Spleen (tissue), 13 donors: ENCODE measurements at places on chromosomes 5 and 9.

DNA sequence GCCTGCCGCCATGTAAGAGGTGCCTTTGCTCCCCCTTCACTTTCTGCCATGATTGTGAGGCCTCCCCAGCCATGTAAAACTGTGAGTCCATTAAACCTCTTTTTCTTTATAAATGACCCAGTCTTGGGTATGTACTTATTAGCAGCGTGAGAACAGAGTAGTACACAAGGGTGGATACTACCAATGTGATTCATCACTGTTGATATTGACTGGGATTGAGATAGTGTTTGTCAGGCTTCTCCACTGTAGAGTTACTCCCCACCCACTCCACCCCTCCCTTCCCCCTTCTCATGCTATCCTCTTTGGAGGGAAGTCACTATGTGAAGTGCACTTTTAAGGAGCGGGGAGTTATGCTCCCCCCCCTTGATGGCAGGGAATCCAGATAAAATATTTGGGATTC is 11.4 kb upstream of the CRHBP start:
- H3K4me1 ChIP-seq: no peaks in the 10 kb centered on the region
- H3K27ac ChIP-seq: no peak overlapping the region
- DNase-seq: no peak
- H3K4me3 ChIP-seq: no peak overlapping the region

GRCh38 chr5:35151146-35151920 is 79.0 kb downstream of the PRLR start:
- H3K4me3 ChIP-seq: no peak overlapping the region
- no peak overlapping the region for H3K27ac ChIP-seq
- H3K27me3 ChIP-seq: no peaks in the 10 kb centered on the region
- H3K4me1 ChIP-seq: no peaks in the 10 kb centered on the region
- no peaks in the 10 kb centered on the region for H3K36me3 ChIP-seq
- no peak for DNase-seq

- H3K36me3 ChIP-seq: no peaks in the 10 kb centered on the region
- H3K27ac ChIP-seq: no peak overlapping the region
- no peak overlapping the region for H3K4me3 ChIP-seq
- no peaks in the 10 kb centered on the region for H3K27me3 ChIP-seq
Measured at GRCh38 chr5:59496524-59497134, 396.9 kb downstream of the PDE4D start.

DNA sequence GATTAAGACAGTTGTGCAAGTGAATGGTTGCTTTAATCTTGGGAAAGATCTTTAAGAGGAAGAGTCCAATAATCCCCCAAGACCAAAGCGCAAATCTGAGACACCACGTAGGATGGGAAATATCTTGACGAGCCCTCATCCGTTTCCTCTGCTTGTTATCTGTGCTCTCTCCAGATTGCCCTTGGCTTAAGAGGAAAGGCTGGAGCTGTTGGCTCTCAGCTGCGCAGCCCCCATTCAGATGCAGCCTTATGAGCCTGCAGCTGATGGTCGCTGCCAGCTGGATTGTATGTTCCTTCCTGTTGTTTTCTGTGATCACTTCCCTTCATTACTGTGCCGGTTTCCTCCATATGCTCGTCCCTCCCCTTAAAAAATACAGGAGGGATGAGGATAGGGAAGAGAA is 47.7 kb downstream of the PWWP2A start:
- H3K36me3 ChIP-seq: peaks cover 9% of the 10 kb centered on the region
- H3K27ac ChIP-seq: peak overlapping the region; percentile 24
- H3K27me3 ChIP-seq: no peaks in the 10 kb centered on the region
- H3K4me3 ChIP-seq: no peak overlapping the region

DNA sequence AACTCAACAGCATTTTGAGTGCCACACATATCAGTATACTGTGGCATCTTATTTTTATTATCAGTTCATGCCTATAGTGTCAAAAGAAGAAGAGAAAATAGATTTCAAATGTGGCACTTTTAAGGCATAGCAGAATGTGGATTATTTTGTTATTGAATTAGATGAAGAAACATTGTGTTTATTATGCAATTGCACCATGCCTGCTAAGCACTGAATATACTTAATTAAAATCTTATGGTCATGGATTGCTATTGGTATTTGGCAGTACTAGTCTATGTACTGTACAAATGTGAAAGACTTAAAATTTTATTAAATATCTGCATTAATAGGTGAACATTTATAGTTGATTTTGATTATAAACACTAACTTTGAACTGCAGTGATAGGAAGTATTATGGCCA is 128.8 kb downstream of the FER start:
- H3K27me3 ChIP-seq: no peaks in the 10 kb centered on the region
- no peaks in the 10 kb centered on the region for H3K36me3 ChIP-seq
- no peaks in the 10 kb centered on the region for H3K4me1 ChIP-seq
- H3K27ac ChIP-seq: no peak overlapping the region
- DNase-seq: no peak

- peaks cover 49% of the 10 kb centered on the region for H3K4me1 ChIP-seq
- H3K36me3 ChIP-seq: peaks cover 4% of the 10 kb centered on the region
Measured at GRCh38 chr5:177604116-177604521, 4.2 kb downstream of the B4GALT7 start.

GRCh38 chr9:135022191-135022870 is 65.1 kb upstream of the OLFM1 start:
- DNase-seq: peak; percentile 38
- no peaks in the 10 kb centered on the region for H3K27me3 ChIP-seq
- no peaks in the 10 kb centered on the region for H3K4me1 ChIP-seq
- no peak overlapping the region for H3K27ac ChIP-seq
- H3K36me3 ChIP-seq: no peaks in the 10 kb centered on the region
- H3K4me3 ChIP-seq: no peak overlapping the region

DNA sequence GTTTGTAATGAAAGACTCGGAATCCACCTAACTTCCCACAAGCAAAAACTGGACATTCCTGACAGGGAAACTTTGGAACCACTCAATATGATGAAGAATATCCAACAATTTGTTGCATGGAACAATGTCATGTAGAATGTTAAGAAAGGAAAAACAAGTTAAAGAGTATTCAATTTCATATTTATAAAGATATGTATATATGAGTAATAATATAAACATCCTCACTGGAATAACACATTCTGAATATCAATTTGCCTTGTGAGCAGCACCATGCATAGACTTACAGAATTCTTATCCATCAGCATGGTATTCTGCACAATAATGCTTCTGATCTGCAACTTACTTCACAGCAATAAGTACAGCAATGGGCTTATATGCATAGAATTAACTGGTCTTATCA is 650.3 kb downstream of the SEMA5A start:
- DNase-seq: no peak
- no peak overlapping the region for H3K4me3 ChIP-seq
- H3K27me3 ChIP-seq: no peaks in the 10 kb centered on the region

GRCh38 chr5:56656846-56657726 is 158.3 kb upstream of the MAP3K1 start:
- H3K4me3 ChIP-seq: no peak overlapping the region
- H3K36me3 ChIP-seq: no peaks in the 10 kb centered on the region
- DNase-seq: no peak
- H3K27me3 ChIP-seq: no peaks in the 10 kb centered on the region

DNA sequence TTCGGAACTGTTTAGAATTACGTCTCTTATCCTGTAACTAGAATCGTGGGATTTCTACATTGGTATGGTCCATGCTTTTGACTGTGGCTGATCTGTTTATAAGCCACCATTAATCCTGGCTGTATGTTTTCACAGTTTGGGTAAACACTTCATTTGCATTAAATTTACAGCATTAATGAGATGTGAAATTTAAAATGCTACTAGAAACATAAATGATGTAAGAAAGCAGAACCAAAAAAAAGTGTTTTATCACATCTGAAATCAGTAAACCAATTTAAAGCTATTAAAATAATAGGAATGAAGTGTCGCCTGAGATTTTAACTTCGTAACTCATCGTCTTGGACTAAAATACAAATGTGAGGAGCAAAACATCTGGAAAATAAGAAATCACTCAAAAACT is 201.7 kb downstream of the NFIB start:
- no peaks in the 10 kb centered on the region for H3K4me1 ChIP-seq
- peaks cover 14% of the 10 kb centered on the region for H3K36me3 ChIP-seq
- H3K27ac ChIP-seq: no peak overlapping the region
- no peak for DNase-seq
- H3K27me3 ChIP-seq: no peaks in the 10 kb centered on the region

DNA sequence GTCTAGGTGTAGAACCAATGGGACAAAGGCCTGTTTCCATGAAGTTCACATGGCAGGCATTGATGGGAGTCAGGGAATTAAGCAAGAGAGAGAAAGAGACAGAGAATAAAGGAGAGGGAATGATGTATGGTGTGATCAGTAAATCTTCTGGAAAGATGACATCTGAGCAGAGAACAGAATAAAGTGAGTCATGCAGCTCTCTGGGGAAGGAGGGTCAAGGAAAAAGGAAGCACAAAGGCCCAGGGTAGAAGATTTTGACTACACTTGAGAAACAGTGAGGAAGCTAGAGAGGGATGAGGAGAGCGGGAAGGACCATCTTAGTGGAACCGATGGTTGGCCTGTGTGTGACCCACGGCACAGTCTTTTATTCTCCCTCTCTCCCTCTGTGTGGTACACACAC is 425.9 kb downstream of the SPOCK1 start:
- no peaks in the 10 kb centered on the region for H3K4me1 ChIP-seq
- H3K4me3 ChIP-seq: no peak overlapping the region
- H3K27me3 ChIP-seq: no peaks in the 10 kb centered on the region

DNA sequence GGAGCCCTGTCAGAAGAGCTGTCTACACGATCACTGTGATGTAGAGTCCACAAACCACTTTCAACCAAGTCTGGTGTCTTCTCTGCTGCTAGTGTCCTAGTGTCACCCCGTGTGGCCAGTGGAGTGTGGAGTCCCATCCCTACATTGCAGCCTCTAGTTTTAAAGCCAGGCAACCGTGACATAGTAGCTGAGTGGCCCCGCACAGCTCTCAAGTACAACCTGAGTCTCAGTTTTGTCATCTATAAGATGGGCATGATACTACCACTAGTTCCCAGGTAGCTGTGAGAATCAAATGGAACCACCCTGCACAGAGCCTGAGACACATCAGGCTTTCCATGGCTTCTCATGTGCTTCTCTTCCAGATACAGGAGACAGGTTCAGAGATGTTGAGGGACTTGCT is 43.2 kb upstream of the AKNA start:
- H3K36me3 ChIP-seq: no peaks in the 10 kb centered on the region
- H3K27me3 ChIP-seq: no peaks in the 10 kb centered on the region
- no peak for DNase-seq
- H3K27ac ChIP-seq: no peak overlapping the region
- H3K4me1 ChIP-seq: no peaks in the 10 kb centered on the region
- H3K4me3 ChIP-seq: no peak overlapping the region

- H3K36me3 ChIP-seq: peaks cover 100% of the 10 kb centered on the region
- no peaks in the 10 kb centered on the region for H3K27me3 ChIP-seq
- no peak overlapping the region for H3K4me3 ChIP-seq
- no peak overlapping the region for H3K27ac ChIP-seq
Measured at GRCh38 chr5:179610903-179611265, 12.6 kb downstream of the HNRNPH1 start.

GRCh38 chr5:52989025-52989780 is at the start of gene ITGA2:
TSS of gene ITGA2 (plus strand) at chr5:52989352. CDS start at chr5:52989469, 117 bp downstream.
- peaks cover 19% of the 10 kb centered on the region for H3K27me3 ChIP-seq
- peak within 1 kb of the TSS; percentile 63 for H3K4me3 ChIP-seq
- H3K4me1 ChIP-seq: peaks cover 41% of the 10 kb centered on the region
- H3K27ac ChIP-seq: peak within 1 kb of the TSS; percentile 80
- H3K36me3 ChIP-seq: no peaks in the 10 kb centered on the region

GRCh38 chr5:178284996-178285395 is 52.4 kb upstream of the PHYKPL start:
- H3K4me3 ChIP-seq: no peak overlapping the region
- peaks cover 3% of the 10 kb centered on the region for H3K4me1 ChIP-seq
- DNase-seq: peak; percentile 45
- peaks cover 39% of the 10 kb centered on the region for H3K27me3 ChIP-seq
- no peak overlapping the region for H3K27ac ChIP-seq

GRCh38 chr9:35553670-35554543 is 51.2 kb upstream of the TESK1 start:
- H3K27me3 ChIP-seq: no peaks in the 10 kb centered on the region
- H3K4me3 ChIP-seq: no peak overlapping the region
- no peaks in the 10 kb centered on the region for H3K36me3 ChIP-seq
